ENCODE measurements at places on chromosomes 16 and 17.

GRCh38 chr17:77209330-77209748 lies 68.6 kb downstream of the SEC14L1 start:
- no peak for DNase-seq

GRCh38 chr17:80698297-80698696 lies 153.7 kb downstream of the RPTOR start:
- DNase-seq, result no peak

DNA sequence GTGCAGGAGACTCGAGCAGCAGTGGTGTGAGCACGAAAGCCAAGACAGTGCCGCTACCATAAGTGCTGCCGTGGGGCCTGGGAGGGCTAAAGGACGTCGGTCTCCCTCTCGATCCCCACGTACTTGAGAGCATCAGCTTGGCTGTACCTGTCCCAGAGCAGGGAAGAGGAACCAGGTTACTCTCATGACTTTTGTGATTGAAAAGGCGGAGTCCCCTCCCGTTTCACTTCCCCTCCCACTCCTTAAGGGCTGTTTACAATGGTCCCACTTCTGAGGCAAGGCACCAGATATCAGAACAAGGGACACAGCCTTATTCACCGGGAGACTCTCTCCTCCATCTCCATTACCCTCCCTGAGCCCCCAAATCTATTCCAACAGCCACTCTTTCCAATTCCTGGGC lies 20.1 kb downstream of the CNTNAP1 start:
- DNase-seq, result no peak

GRCh38 chr17:34719569-34719968 lies 140.2 kb downstream of the TMEM132E start:
- DNase-seq, result no peak

GRCh38 chr16:83137326-83137781 lies 510.6 kb downstream of the CDH13 start:
- no peak for DNase-seq

DNA sequence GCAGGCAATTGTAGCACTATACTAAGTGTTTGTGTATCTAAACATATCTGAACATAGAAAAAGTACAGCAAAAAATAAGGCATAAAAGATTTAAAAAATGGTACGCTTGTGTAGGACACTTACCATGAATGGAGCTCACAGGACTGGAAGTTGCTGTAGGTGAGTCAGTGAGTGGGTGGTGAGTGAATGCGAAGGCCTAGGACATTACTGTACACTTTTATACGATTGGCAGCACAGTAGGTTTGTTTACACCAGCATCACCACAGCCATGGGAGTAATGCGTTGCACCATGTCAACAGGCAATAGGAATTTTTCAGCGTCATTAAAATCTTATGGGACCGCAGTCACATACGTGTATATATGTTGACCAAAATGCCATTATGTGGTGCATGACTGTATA lies 45.6 kb downstream of the DNAH9 start:
- DNase-seq, result no peak

GRCh38 chr17:180381-181244 lies 837 bp downstream of the DOC2B start:
- DNase-seq, result no peak

DNA sequence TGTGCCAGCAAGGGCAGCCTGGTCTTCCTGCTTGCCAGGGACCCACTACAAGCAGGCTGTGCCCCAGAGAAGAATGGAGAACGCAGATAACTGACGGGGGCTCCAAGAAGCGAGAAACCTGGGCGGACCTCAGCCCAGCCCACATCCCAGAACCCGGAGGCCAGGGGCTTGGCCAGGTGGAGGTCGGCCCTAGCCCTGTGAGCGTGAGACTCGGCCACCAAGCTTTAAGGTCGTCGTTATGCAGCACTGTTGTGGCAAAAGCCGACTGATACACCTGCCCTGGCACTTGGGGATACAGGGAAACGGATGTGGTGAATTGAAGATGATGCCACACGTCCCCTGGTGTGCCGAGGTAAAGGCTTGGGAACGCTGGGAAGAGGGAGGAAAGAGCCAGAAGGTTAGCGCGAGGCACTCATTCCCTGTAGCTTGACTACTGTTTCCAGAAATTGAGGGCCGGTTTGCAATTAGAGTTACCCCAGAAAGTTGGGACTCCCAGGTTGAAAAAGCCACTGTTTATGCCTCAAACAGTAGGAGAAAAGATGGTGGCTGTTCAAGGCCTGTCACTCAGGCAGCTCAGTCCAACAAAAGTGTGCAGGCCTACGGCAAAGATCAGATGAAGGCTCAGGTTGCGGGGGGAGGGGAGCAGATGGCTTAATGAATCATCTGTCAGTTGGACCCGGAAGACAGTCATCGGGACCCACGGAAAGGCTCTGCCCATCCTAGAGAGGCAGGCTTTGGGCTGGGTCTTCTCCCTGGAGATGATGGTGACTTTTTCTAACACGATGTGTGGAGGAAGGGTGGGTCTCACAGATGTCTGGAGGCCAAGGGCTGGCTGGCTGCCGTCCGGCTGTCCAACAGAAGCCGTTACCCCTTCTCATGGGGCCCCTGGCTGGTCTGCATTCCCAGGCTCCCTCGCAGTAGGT lies 45.6 kb upstream of the BAHCC1 start:
- DNase-seq, result no peak

DNA sequence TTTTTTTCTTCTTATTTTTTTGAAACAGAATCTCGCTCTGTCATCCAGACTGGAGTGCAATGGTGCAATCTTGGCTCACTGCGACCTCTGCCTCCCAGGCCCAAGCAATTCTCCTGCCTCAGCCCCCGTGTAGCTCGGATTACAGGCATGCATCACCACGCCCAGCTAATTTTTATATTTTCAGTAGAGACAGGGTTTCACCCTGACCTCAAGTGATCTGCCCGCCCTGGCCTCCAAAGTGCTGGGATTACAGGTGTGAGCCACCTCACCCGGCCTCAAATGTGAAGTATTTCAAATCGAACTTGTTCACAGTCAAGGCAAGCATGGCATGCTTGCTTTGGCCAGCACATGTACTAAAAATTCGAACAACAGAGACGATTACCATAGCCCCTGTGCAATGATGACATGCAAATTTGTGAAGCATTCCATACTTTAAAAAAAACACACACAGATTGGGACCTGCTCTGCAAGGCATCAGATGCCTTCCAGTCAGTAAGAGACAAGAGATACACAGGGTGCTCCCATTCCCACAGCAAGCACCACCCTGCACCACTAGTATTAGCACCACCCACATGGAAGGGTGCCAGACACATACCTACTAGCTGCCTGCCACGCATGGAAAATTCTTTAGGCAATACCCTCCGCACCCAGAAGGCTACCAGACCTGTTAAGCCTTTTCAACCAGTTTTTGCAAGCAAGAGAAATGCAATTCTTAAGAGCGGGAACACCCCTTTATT lies 47.2 kb downstream of the ANKRD11 start:
- no peak for DNase-seq

GRCh38 chr17:1192911-1193699 lies 13.3 kb upstream of the ABR start:
- DNase-seq, result no peak

GRCh38 chr17:35738519-35739133 lies 7.2 kb downstream of the RASL10B start:
- DNase-seq, result no peak

- no peak for DNase-seq
These were observed 335.6 kb downstream of the UTP18 start for GRCh38 chr17:51595826-51596398.

DNA sequence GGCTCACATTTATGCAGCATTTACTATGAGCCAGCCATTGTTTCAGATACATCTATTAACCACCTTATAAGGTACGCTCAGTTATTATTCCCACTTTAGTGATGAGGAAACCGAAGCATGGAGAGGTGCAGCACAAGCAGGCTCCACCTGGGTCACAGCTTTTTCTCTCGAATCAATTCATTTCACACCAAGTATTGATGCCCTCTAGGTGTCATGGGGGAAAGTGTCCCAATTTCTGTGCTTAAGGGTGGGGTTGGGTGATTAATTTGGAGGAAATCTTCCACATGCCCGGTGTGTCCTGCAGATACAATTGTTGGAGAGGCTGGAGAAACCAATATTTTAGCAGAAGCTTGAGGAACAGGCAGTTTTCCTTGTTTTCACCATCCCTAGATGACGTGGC lies 62.7 kb upstream of the DNAJA2 start:
- DNase-seq, result no peak

DNA sequence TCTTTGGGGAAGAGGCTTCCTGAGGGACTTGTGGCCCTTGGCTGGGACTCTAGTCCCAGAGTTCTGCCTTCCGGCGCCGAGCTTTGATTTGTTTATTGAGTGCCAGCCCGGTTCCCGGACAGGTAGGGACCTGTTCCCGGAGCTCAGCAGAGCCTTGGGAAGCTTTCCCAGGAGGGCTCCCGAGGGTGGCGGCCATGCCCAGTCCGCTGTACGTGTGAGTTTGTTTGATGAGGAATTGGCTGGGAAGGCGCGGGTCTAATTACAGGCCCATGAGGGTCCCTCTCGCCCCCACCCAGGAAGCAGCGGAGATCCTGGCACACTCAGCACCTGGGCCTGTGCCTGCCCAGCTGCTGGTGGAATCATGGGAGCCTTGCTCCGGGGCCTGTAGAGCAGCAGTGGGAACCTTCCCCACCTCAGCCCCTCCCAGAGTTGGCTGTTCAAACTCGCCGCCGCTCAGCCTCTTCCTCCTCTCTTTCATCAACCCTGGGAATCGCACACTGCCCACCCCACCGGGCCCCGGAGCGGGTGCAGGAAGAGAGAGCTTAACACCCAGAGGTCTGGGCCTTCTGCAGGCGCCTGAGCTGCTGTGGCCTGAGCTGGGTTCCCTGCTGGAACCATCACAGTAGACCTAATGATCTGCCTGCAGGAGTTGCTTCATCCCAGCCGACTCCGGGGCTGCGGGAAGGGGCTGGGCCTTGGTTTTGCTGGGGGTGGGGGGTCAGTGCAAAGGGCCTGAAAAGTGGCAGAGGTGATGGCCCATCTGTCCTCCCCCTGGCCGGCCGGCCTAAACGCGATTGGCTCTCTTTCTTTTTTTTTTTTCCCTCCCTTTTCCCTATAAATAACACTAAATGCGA lies 313.7 kb downstream of the SEC14L1 start:
- DNase-seq, result no peak

GRCh38 chr16:7746941-7747340 lies 414.3 kb downstream of the RBFOX1 start:
- no peak for DNase-seq

DNA sequence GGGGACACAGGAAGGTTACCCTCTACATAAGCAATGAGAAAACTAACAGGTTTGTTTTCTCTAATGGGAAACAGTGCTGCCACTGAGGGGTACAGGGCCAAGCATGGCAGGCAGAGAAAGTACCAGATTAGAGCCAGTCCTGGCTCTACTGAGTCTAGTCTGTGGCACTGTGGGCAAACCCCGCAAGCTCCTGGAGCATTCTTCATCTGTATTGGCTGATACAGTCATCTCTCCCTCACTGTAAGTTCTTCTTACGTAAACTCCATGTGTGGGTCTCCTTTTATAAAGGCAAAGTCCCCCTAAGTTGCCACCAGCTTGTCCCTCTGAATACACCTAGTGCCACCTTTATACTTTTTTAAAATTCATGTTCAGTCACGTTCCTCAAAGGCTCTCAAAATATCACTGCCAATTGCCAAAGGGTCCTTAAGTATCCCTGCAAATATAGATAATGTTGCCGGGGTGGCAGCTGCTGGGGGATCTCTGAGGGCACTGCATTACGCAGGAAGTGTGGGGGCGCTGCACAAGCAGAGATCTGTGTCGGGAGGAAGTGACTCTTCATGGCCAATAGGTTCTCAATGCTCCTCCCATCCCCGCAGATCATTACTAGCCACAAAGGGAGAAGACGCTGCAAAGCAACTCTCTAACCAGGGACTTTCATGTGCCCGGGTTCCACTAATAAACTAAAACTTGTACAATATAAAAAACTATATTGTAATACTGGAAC lies 18.8 kb downstream of the XPO6 start:
- peak; percentile 62 for DNase-seq

DNA sequence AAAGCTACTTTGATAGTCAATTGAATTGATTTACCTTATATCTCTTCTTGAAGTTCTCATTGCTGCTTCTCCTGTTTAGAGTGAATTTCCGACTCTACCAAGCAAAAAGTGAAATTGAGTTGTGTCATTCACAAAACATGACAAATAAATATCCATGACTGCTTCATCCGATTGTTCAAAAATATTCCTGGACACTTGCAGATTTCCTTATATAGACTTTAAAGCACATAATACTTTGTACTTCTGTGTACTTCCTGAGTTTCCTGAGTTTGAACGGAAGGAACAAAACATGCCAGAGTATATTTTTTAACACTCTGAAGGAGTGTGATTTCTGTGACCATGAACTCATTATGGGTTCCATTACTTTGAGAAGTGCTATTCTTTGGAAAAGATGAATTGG lies 20.5 kb upstream of the VAT1L start:
- DNase-seq, result no peak

DNA sequence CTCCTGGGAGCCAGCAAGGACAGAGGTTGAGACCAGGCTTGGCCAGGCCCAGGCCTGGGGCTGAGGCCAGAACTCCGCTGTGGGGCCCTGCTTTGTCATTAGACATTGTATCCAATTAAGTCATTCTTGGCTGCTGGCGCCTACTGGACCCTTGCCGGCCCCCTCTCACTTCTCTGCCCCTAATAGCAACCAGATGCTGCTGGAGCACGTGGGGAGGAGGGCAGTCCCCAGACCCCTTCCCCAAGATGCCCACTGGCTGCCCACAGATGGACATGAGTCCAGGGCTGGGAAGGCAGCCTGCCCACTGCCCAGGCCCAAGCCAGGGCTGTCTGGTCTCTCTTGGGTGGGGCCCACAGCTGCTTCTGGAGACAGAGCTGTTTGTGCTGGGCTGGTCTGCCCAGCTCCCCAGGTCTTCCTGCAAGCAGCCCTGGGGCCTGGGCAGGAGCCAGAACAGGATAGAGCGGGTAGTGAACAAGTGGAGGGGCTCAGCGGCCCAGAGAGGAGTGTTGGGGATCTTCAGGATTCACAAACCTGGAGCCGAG lies 7.8 kb downstream of the PLXDC1 start:
- DNase-seq, result no peak

DNA sequence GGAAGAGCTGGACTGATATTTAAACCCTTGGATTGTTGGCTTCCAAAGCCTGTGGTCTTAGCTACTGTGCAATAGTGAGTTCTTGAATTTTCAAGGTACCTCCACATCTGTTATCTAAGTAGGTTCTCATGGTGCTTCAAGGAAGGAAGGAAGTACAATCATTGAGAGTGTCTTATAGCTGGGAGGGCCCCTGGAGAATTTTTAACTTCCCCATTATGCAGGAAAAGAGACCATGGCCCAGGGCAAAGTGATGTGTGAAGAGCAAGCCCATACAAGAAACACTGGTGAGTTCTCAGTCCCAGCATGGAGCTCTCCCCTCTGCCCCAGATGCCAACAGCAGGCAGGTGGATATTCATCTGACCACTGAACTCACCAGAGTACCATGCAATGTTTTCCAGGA lies 169.0 kb upstream of the IRX6 start:
- DNase-seq, result no peak

- DNase-seq, result no peak
These were observed 1.3 kb downstream of the SERPINF1 start for GRCh38 chr17:1762901-1763898.

GRCh38 chr17:77494664-77495435 lies 354.1 kb downstream of the SEC14L1 start:
- peak; percentile 50 for DNase-seq

GRCh38 chr16:56608876-56609462 lies 585 bp downstream of the MT2A start:
- DNase-seq, result no peak

- no peak for DNase-seq
These were observed 5.6 kb downstream of the CASKIN2 start for GRCh38 chr17:75509528-75510258.
